Fibroblast of skin of left quadriceps (primary cell): ENCODE measurements at places on chromosomes 2 and 18.

GRCh38 chr2:118062048-118062447, 26.2 kb upstream of the INSIG2 start:
- DNase-seq, result peak; percentile 21

- no peak for DNase-seq
Measured at GRCh38 chr2:71277536-71278103, 50.7 kb upstream of the PAIP2B start.

GRCh38 chr2:153488072-153488471, 9.5 kb upstream of the RPRM start:
- no peak for DNase-seq

DNA sequence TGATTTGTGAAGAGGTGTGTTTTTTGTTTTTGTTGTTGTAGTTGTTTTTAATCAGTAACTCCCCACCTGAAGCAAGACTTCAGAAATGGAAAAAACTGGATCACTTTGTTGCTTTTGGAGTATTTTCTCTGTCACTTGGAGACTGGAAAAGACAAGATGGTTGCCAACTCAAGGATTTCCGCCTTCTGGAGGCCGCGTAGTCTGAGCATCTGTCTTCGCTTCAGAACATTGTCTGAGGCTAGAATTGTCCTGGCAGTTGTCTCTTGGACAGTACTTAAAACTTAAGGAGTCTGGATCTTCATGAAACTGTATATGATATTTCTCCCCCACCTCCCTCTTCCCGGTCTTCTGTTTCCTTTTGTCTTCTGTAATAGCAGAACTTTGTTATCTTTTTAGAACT, 67.7 kb downstream of the ARHGAP28 start:
- DNase-seq, result no peak

DNA sequence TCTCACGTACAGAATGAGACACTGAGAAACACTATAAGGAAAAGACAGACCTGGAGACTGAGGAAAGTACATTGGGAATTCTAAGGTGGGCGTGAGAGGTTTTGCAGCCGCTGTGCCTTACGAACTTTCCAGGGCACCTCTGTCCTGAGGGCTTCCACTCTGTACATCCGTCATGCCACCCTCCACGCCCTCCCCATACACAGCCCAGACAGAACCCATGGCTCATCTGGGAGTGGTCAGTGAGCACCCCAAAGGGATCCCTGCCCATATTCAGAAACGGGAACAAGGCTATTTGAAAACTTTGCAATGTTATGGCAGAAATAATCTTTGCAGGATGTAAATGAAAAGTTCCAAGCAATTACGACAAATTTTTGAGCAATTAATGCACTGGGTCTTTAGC, 95.4 kb upstream of the ZNF532 start:
- no peak for DNase-seq

DNA sequence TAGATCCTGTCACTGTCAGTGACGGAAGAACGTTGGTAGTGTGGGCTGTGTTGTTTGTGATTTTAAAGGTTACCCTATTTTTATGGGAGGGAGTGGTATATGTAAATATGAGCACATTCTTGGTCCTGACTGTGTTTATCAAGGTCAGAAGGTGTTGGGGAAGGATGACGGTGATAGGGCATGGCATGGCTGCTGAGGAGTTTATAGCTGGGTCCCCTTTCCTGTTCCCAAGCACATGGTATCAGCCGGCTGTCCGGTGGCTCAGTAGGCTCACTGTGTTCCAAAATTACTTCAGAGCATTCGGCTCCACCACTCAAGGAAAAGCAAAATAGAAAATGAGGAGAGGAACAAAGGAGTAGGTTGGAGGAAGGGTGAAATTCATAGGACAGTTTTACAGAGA, 28.6 kb downstream of the IRS1 start:
- DNase-seq, result no peak

DNA sequence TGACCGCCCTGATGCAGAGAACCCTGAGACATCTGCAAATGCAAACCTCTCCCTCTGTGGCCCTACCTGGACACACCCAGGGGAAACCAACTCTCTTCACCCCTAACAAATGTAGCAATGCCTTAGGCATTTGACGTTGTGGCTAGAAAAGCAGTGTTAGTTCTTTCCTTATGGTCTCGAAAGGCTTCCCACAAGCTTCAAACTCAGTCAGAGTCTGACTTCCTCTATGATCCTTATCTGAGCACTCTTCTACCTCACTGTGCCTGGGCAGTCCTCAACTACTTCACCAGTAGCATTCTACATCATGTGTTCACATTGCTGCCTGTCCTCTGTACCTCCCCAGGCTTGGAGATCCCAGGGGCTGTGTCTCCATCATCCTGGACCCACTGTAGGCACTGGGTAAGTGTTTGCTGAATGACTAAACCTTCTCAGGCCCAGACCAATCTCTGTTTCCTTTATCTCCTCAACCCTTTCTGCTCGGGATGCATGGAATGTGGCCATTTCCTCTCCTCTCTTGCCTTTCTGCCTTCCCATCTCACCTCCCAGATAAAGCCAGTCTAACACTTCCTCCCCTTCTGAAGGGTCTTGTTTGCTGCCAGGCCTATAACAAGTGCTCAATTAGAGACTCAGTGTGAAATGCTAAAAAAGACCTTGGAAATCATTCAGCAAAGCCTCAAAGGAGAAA, 91.7 kb upstream of the ACAA2 start:
- no peak for DNase-seq

DNA sequence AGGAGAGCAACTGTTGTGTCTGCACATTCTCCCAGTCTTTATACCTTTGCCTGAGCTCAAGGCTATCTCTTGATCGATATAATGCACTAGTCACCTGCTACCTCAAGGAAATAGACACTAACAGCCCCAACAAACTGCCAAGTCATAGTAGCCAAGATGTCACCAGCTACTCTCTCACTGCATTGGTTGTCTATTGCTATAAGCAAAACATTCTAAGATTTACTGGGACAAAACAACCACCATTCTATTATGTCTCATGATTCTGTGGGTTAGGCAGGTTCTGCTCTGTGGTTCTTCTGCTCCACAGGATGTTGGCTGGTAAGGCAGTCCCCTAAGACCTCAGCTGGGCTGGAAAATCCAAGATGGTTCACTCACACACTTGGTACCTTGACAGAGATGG, 28.5 kb upstream of the MLPH start:
- DNase-seq, result no peak

GRCh38 chr2:86020984-86021383, 84.7 kb downstream of the POLR1A start:
- DNase-seq, result no peak

GRCh38 chr2:1854729-1855547, 110.6 kb upstream of the PXDN start:
- DNase-seq, result peak; percentile 15

DNA sequence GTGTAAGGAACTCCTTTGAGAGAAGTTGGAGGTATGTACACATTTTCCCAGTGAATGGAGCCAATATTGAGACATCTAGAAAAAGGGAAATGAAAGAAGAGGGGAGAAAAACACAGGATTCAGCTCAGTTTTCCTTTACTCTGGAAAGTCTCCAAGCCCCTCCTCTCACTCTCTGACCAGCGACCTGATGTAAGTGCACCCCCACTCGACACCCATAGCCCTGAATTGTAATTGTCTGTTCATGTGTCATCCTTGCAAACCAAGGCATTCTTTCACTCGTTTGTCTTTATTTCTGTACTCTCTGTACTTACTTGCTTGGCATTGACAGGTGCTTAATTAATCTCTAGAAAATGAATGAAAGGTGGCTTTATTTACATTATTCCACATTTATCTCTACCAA, 55.7 kb upstream of the CTAGE1 start:
- DNase-seq, result no peak

GRCh38 chr2:1136846-1137245, 186.2 kb downstream of the SNTG2 start:
- no peak for DNase-seq

- DNase-seq, result no peak
Measured at GRCh38 chr2:71923887-71924533, 223.7 kb downstream of the CYP26B1 start.

DNA sequence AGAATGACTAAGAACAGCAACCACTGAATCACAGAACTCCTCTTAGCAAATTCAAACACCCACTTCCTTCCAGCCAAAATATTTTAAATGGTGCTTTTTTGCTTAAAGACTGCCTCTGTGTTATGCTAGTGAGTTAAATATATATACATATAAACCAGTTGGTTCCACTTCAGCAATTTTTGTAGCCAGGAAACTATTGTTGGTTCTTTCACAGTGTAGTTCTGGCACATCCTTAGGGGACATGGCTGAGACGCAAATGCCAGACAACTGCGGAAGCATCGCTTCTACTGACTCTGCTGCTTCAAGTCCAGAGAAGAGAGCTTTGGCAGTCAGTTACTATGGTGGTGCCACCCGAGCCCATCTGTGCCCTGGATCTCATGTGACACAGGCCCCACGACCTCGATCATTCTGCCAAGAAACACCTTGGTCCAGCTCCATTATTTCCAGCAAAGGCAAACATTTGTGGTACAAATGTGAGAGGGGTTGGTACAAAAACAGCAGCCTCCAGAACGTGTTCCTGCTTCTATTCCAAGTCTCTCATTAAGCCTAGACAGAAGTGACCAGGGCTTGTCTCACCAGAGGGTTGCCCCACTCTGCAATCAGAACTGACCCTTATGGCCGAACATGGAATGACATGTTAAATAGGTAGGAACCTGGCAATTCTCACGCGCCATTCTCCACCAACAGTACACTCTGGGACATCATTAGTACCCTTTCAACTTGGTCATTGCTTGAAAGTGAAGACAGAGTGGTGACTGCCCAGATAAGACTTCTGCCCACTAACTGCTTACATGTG, 117.8 kb upstream of the NRP2 start:
- DNase-seq, result no peak

DNA sequence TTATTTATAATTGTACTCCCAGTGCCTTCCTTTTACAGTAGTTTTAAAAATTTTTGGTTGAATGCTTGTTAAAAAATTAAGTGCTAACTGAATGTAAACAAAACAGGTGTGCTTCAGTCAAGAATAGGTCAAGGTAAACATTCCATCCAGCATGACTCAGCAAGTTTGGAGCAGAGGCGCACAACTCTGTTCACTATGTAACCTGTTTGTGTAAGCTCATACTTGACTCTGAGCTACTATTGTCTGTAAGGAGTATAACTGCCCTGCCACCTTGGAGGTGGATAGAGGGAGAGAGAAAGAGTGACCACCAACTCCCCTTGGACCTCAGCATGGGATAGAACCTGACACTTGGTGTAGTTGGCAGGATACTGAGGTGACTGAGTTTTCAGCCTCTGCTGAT, 207.4 kb upstream of the SYT4 start:
- no peak for DNase-seq

DNA sequence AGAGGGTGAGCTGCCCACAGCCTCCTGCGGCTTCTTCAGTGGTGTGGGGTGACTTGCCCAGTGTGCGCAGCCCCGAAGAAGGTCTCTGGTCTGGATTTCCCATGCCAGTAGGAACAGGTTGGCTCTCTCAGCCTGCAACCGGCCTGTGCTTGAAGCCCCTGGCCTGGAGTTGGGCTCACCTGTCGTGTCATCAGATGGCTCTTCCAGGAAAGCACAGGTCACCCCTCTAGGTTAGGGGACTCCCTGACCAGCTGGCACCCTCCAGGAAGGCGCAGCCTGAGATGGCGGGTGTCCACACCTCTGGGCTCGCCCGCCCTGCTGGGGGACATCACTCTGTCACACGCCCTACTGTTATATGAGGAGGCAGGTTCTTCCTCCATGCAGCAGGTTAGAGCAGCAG, 179.8 kb downstream of the SEPTIN10 start:
- no peak for DNase-seq

- no peak for DNase-seq
Measured at GRCh38 chr2:126227250-126227649, 428.7 kb upstream of the GYPC start.

- no peak for DNase-seq
Measured at GRCh38 chr2:9100080-9100876, 96.8 kb upstream of the MBOAT2 start.

DNA sequence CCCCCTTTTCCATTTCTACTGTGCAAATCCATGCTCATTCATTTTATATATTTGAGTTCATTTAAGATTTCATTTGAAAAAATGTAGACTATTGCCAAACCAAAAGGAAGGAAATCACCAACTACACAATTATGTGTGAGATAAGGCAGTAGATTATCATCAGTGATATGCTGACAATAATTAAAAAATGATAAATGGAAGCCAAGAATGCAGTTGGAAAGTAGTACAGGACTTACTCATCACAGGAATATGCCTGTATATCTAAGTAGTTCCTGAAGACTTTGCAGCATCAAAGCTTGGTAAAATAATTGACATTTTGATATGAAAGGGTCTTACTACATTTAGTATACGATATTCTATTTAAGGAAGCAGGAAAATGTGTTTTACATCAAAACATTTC, 166.1 kb upstream of the OTX1 start:
- peak; percentile 3 for DNase-seq
